NCI-H2171 (cell line): ENCODE measurements at places on chromosomes 4 and X.

- DNase-seq, result no peak
Observed at GRCh38 chr4:45883421-45883820, 240.4 kb downstream of the GABRG1 start.

DNA sequence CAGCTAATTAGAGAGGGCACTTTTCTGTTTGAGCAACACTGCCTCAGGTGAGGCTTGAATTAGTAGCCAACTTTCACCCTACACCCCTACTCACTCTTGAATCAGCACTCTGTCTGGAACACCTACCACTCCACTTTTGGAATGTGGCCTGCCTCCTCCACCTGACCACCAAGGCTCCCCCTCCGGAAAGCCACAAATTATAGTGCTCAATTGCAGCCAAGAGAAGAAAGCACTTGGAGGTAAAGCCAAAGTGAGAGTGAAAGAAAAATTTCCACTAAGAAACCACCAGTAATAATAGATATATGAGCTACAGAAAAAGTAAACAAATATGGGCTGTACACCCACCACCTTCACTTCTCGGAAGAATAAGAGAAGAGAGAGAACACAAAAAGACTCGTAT lies 41.1 kb downstream of the PPP3CA start:
- no peak for DNase-seq

DNA sequence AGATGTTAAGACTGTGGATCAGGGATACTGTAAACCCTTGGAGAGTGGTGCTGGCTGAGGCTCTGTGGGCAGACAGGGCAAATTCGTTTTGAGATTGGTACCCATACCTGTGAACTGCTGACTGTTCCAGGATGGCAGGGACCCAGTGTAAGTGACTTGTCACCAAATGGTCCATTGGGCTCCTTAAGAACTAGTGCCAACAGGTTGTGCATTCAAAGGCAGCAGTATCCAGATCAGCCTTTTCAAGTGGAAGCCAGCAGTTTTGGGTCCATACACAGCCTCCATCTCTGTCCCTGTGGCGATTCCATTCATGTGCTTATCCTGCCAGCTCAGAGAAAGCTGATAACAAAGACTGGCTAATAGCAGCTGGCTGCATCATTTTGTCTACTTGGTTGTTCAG lies 84.0 kb upstream of the SCOC start:
- no peak for DNase-seq

- no peak for DNase-seq
Observed at GRCh38 chr4:102143433-102143832, 201.8 kb downstream of the SLC39A8 start.

- DNase-seq, result no peak
Observed at GRCh38 chr4:143287572-143287923, 49.1 kb upstream of the GAB1 start.

DNA sequence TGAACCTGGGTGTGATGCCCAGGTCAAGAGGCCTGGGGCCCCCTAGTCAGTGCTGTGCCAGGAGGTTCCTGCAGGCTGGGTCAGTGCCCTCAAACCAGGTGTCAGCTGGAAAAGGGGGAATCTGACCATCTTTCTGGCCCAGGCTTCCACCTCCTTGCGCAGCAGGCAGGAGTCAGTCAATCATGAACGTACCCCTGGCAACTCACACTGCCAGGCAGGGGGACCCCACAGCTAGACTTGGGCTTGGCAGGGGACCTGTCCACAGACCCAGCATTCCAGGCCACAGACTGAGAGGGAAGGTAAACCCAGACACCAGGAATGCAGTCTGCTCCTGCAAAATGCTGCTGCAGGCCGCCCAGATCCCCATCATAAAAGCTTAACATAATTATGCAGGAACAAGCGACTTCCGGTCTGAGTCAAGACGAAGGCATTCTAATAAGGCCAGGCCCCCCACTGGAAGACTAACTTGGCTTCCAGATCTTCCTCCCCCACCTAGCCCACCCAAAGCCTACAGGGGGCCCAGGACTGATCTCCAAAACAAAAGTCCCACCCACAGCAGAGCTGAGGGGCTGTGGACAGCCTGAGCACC lies 156.3 kb downstream of the BCOR start:
- no peak for DNase-seq

- no peak for DNase-seq
Observed at GRCh38 chr4:971666-972500, 1.5 kb downstream of the DGKQ start.

GRCh38 chr4:69848028-69848427 lies 11.9 kb downstream of the SULT1E1 start:
- no peak for DNase-seq

- no peak for DNase-seq
Observed at GRCh38 chr4:113539408-113539807, 222.1 kb downstream of the CAMK2D start.

DNA sequence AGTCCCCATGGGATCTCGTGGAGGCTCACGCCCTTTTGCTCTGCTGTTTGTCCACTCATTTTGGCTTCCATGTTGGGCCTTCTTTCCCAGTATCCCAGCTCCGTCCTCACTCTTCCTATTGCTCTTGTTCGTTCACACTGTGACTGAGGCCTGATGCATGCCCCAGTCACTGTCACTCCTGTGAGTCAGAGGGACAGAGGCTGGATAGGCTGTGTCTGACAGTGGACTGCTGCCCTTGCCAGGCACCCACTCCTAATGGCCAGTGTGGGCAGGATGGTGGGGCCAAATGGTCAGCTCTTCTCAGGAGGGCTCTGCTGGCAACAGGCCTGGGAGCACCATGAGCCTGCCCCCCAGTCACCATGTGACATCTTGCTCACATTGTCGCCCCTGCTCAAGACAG lies 40.0 kb downstream of the HADH start:
- DNase-seq, result no peak

- no peak for DNase-seq
Observed at GRCh38 chr4:107472265-107472948, 247.6 kb downstream of the PAPSS1 start.

DNA sequence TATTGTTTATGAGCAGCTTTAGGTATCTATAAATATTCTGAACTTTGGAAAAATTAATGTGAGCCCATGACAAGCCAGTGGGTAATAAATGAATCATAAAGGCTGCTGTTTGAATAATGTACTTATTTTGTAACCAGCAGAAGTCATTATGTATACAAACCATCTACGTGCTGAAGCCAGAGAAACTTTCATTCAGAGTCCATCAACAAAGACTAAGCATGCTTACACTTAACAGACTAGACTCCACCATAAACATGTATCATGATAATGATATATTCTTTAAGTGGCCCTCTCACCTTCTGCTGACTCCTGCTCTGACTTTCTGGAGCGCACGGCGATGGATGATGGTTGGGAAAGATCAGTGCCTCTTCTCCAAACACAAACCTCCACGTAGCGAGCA lies 72.0 kb downstream of the SMARCA5 start:
- DNase-seq, result no peak

DNA sequence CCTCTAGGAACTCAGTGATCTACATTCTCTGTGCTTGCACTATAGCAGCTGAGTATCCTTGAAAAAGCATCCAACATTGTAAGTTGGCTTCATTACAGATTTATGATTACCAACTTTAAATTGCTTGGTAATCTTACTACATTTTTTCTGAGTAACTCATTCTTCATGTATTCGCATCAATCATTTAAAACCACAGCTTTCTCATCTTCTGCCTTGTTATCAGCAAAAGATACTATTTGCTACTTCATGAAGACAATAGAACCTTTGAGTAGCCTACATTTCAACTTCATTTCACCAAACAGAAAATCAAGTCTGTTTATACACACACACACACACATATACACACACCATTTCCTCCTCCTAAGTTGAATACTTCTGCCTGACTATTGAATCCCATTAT lies 6.2 kb upstream of the DCAF8L2 start:
- no peak for DNase-seq

GRCh38 chr4:146916479-146917076 lies 29.1 kb downstream of the TTC29 start:
- DNase-seq, result peak; percentile 0

DNA sequence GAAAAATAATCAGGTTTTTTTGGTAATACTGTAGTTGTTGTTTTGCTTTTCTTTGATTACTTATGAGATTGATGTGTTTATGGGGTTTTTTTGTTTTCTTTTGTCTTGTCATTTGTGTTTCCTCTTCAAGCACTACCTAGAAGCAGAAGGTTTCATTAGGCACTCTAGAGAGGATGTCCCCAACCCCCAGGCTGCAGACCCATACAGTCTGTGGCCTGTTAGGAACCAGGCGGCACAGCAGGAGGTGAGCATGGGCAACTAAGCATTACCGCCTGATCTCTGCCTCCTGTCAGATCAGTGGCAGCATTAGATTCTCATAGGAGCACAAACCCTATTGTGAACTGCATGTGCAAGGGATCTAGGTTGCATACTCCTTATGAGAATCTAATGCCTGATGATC lies 22.9 kb upstream of the NOCT start:
- DNase-seq, result no peak

GRCh38 chrX:71000139-71000538 lies 68.0 kb downstream of the SNX12 start:
- DNase-seq, result no peak

- no peak for DNase-seq
Observed at GRCh38 chrX:38236901-38237615, 16.4 kb upstream of the SRPX start.

DNA sequence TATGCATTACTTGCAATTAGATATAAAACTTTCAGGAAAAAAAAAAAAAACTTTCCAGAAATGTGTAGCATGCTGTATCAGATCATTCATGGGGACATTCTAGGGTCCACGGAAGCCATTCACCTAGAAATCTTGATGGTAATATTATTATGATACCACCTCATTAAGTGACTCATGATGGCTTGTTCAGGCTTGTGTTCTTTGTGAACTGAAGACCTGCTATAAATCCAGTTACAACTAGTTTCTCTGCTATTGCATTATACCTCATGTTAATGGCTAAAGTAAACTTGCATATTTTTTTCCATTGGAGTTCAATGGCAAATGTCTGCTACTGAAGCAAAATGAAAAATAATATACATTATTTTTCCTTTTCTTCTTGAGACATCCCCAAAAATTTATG lies 35.3 kb upstream of the PTPN13 start:
- no peak for DNase-seq

GRCh38 chr4:22778547-22779163 lies 85.9 kb downstream of the GBA3 start:
- no peak for DNase-seq

DNA sequence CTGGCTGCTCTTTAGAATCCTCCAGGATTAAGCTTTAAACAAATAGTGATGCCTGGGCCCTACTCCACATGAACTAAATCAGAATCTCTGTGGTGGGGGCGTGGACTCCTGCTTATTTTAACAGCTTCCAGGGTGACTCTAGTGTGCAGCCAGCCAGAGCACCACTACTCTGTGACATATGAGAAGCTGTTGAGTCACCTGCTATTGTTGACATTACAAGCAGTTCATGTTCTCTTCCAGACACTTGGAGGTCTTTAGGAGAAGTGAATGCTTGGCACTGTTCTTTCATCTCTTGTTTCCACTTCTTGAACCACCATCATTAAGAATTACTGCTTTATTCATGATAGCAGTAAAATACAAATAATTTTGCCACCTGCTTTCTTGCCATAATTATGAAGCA lies 426 bp upstream of the C4orf51 start:
- DNase-seq, result peak; percentile 21

GRCh38 chr4:40178672-40179071 lies 18.2 kb upstream of the RHOH start:
- DNase-seq, result no peak

GRCh38 chr4:135316266-135316779 lies 1114.7 kb upstream of the PABPC4L start:
- no peak for DNase-seq

GRCh38 chrX:49029876-49030275 lies 13.3 kb downstream of the TFE3 start:
- DNase-seq, result no peak

- no peak for DNase-seq
Observed at GRCh38 chr4:113332701-113333100, 283.2 kb downstream of the ANK2 start.

GRCh38 chrX:2500091-2500802 lies 529 bp downstream of the DHRSX start:
- no peak for DNase-seq

DNA sequence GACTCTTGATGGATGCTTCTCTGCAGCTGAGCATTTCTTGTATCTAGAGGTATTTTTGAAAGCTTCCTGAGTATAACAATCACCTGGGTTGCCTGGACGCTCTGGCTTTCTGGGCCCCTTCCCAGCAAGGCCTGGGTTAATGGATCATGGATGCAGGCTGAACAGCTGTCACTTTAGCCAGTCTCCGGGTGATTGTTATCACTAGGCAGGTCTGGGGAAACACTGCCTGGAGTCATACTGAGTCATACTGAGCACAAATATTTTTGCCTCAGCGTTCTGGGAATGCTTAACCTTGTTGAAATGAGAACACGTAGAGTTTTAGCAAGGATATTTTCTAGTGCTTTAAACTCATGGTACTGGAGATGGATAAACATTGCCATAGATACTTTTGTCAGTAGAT lies 102.6 kb downstream of the PHEX start:
- no peak for DNase-seq

DNA sequence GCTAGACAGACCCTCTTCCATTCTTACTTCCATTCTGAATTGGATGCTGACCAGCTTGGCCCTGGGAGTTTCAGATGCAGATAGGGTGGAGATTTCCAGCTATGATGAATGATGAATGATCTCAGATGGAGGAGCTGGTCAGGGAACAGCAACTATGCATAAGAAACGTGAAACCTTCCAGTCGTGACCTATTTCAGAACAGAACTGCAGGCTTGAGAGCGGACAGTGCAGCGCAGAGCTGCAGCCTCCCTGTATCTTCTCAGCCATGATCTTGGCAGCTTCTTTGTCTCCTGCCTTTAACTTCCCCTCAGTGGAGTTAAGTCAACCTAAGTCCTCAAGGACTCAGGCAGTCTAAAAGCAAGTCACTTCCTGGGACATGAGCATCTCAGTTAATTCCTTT lies 43.3 kb upstream of the HAND2 start:
- no peak for DNase-seq

GRCh38 chrX:41846714-41847113 lies 76.6 kb downstream of the CASK start:
- no peak for DNase-seq

DNA sequence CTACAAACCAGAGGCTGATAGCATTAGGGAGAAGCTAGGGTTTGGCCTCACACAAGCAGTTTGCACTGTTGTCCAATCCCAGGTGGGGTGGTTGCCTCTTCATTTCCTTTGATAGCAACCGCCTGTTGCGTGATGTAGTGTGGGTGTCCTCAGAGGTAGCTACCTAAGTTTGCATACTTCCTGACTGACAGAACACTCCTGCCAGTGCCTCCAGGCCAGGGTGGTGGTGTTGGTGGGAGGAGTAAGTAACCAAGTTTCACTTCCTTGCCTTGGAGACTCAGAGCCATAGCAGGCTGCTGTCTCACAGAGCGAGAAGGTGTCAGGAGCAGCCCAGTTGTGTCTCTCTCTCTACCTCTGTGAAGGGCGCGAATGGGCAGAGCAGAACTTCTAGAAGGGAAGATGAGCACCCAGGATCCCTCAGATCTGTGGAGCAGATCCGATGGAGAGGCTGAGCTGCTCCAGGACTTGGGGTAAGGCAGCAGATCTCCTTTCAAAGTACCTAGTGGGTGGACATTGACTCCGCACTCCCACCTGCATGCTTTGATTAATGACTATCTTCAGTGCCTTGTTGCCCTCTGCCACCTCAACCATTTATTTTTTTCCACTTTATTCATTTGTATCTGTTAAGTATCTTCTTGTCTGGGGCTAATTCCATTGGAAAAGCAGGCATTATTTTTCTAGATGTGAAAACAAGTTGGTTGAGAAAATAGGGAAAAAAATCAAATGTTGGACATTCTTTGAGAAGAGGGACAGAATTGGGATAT lies at the start of gene DAPP1:
DAPP1 (plus strand) TSS at position 283 of the 764 bp plus-strand sequence; CDS start at position 370, 87 bp downstream.
- DNase-seq, result no peak
